ENCODE measurements at places on chromosomes 2 and 18.

DNA sequence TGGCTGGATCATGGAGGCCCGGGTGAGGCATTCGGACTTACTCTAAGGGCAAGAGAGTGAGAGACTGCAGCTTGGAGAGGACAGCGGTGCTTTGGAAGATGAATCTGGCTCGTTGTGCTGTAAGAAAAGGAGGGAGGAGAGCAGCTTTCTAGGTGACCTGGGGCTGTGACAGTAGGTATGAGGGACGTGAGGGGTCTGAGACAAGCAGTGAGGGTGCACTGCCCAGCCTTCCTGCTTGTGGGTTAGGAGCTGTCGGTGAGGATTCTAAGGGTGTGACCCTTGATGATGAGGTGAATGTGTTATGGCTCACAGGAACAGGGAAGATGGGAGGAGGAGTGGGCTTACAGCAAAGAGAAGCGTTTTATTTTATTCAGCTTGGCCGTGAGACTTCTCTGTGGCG is 27.1 kb upstream of the RHOB start:
- DNase-seq = no peak

- no peak for DNase-seq
Observed at GRCh38 chr2:27756544-27757498, 14.7 kb upstream of the MRPL33 start.

GRCh38 chr2:132697556-132698205 is 27.7 kb upstream of the LYPD1 start:
- no peak for DNase-seq

- no peak for DNase-seq
Observed at GRCh38 chr18:7626922-7627440, 59.9 kb downstream of the PTPRM start.

DNA sequence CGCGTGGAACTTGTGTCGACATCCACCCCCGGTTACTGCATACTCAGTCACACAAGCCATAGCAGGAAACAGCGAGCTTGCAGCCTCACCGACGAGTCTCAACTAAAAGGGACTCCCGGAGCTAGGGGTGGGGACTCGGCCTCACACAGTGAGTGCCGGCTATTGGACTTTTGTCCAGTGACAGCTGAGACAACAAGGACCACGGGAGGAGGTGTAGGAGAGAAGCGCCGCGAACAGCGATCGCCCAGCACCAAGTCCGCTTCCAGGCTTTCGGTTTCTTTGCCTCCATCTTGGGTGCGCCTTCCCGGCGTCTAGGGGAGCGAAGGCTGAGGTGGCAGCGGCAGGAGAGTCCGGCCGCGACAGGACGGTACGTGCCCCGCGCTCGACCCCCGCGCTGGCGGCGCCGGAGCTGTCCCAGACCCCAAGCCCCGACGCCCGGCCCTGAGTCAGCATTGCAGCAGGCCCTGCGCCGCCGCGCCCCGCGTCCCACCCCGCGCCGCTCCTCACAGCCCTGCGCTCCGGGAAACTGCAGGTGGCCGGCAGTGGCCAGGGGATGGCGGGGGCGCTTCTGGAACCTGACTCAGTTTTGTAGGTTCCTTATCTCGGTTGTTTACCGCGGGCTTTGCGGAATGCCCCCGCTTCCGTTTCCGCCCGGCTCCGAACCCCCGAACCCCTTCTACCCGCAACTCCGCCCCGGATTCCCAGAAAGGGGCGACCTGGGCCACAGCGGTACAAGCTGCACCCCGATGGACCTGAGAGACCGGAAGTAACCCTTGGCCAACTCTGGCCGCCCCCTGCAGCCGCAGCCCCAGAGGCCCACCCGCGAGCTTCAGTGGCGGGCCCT is at the start of gene CFLAR:
Gene CFLAR, plus strand, starts transcription at position 50 of the 844 bp plus-strand sequence. CDS start 13,702 bp downstream, outside the sequence.
- peak; percentile 94 for DNase-seq

Data from GM12865 (cell line).